ENCODE measurements at places on chromosomes 5 and 9.

DNA sequence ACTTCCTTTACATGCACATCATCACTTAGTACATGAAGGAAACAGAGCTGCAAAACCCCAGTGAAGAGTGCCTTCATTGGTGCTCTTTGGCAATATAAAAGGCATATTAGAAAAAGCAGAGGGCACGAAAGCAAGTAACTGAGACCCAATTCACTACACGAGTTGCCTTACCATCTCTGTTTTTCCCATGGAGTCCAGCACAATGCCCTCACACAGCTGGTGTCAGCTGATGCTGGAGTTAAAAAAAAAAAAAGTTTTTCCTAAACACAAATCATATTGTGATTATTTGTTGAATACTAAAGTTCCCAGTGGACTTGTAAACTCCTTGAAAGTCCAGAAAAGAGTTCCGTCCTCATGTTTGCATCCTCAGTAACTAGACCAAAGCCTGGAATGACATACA is 25.6 kb downstream of the MARCHF3 start:
- no peak for DNase-seq

- DNase-seq: no peak
Measured at GRCh38 chr5:140106101-140106500, 7.8 kb upstream of the PURA start.

DNA sequence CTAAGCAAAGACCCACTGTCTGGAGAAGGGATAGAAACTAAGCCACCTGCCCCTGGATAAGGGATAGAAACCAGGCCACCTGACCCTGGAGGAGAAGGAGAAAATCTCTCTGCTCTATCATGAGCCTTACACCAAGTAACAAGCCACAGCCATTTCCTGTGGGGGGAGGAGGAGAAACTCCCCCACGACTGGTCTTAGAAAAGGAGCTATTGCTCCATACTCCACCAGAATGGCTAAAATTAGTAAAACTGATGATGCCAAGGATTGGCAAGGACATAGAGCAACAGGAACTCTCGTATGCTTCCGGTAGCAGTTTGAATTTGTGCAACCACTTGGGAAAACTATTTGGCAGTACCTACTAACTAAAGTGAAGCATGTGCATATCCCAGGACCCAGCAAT is 70.8 kb downstream of the ACTL7B start:
- DNase-seq: peak; percentile 57

DNA sequence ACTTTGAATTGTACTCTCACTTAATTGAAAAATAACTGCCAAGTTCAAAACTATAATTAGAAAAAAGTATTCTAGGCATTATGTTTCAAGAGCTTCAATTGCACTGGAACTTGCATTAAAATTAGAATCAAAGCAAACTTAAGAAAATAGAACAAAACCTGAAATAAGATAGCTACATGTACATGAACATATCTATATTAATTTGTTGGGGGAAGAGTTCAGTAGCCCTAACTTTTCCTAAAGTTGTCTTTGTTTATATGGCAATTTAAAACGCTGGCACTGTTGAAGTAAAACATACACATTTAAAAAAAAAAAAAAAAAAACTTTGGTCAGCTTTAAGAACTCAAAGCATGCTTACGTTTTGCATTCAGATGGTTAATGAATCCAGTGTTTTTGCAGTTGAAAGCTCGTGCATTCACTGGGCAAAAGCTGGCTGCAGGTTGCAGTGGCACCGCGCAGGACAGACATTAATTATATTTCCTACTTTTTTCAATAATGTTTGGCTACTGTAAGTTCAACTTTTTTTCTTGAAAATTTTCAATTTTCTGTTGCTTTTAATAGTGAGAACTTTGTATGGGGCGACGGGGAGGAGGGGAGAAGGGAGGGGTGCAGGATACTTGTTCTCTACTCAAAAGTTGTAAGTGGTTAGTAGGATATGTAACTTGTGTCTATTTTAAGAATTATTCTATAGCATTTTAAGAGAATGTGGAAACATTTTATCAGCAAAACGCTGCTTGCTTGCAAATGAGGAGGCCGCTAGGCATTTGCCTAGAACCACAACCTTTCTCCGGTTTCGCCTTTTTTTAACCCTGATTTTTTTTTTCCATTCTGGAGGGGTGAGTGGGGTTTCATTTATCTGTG is 3.9 kb downstream of the NR2F1 start:
- DNase-seq: no peak

- DNase-seq: no peak
Measured at GRCh38 chr9:87639949-87640348, 86.0 kb upstream of the CTSL start.

DNA sequence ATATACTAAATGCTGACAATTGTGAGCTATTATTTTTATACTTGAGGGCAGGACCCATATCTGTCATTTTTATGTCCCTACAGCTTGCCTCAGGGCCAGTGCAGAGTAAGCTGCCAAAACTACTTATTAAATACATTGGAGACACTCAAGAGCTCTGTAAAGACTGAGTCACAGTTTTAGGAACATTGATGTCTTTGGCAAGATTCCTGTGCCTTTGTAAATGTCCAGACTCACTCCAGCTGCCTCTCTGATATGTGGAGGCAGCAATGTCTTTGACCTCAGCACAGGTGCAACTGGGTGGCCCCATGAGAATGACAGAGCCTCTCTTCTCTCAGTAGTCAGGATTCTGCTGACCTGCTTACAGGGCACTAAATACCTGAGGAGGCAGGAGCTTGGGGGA is 363.2 kb downstream of the OSTF1 start:
- DNase-seq: no peak

GRCh38 chr5:168990679-168991078 is 310.3 kb downstream of the SLIT3 start:
- DNase-seq: no peak

DNA sequence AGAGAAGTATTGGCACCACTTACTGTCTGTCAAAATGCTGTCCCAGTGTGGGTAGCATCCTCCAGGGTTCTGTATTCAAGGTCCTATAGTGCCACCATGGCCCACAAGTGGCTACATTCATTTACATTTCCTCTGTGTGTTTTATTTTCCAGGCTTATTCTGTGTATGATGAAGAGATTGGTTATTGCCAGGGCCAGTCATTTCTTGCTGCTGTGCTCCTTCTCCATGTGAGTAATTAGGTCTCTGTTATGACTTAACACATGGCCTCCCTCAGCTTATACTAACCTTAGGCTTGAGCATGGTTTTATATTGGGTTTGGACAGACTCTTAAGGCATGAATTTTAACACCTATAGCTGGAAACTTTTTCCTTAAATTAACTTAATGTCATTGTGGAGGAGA is 36.7 kb downstream of the GPR21 start:
- no peak for DNase-seq

DNA sequence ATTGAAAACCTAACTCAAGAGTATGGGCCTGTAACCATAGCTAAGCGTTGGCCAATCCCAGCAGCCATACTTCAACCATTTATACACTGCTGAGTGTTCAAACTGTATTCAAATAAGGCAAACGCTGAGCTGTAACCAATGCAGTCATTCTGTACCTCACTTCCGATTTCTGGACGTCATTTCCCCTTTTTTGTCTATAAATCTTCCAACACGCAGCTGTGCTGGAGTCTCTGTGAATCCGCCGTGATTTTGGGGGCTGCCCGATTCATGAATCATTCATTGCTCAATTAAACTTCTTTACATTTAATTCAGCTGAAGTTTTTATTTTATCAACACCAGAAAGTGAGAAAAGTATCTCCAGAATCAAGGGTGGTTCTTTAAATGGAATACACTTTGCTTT is 31.7 kb downstream of the MTX3 start:
- DNase-seq: no peak

- no peak for DNase-seq
Measured at GRCh38 chr5:7325975-7326913, 69.7 kb upstream of the ADCY2 start.

- no peak for DNase-seq
Measured at GRCh38 chr9:112446080-112446479, 40.5 kb upstream of the KIAA1958 start.

DNA sequence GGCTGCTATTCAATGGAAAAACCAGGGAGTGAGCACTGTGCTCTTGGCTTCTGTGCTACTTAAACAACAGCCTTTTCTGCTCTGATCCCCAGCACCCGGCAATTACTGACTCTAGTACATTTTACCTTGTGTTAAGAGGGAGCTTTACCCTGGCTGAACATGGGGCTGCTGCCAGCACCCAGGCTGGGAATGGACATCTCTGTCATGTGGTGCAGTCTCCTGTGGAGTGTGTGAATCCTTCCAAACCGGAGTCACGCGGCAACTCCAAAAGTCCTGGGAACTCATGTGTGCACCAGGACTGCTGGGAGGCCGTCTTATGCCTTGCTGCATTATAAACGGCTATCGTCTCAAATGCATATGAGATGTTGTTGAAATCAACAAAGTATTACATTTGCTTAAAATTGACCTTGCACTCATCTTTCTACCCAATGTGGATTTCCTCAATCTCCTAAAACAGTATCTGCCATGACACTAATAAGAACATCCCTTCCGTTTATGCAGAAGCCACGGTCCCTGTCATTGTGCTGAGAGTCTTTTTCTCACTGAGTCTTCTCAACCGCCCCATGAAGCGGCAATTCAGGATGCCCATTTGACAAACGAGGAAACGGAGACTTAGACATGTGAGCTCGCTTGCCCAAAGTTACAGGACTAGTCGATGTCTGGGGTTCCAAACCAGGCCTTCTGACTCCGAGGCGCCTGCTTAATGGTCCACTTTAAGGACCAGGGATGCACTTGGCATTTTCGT is 884 bp upstream of the GSN start:
- no peak for DNase-seq

DNA sequence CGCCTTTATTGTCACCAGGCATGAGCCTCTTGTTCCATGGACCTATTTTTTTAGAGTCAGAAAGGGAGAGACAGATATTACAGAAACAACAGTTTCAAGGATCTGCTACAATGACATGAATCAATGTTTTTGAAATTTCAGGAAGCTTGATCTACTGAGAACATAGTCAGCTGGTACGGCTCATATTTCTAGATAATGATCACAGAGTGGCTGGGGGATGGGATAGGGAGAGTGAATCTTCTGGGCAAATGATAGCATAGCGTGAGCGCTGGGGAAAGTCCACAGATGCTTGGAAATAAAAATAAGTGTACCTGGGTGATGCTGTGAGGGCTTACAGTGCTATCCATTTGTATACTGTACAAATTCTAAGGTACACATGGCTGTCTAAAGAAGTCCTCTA is 340.4 kb downstream of the EBF1 start:
- DNase-seq: no peak

GRCh38 chr9:133606708-133607025 is 2.5 kb downstream of the FAM163B start:
- DNase-seq: no peak

DNA sequence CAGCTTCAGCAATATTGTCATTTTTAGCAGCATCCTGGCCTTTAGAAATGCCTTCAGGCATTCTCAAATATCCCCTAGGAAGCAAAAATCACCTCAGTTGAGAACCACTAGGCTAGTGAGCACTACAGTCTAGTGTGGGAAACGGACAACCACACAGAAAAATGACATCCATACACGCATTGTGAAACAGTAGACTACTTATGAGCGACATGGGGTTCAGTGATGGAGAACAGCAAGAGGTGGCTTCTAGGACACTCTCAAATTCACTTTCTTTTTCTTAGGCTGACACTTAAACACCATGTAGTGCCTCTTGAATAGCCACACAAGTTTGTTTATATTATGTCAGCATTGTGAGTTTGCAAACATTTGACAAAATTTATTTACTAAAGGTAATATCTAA is 203.0 kb downstream of the KDM4C start:
- DNase-seq: no peak

GRCh38 chr9:129493002-129493705 is 127.7 kb downstream of the C9orf50 start:
- no peak for DNase-seq

Data from fibroblast of skin of left quadriceps (primary cell).